ENCODE measurements at places on chromosomes 2 and 18. TPM values are rescaled to one million over a fixed set of nuclear protein-coding genes. Genes with fewer than 3 reads are reported as not detected.

MYCN gene
- total RNA-seq, result not detected

XPO1 gene
- total RNA-seq, result 208 TPM

XDH gene
- total RNA-seq, result not detected

MC4R gene
- not detected for total RNA-seq

ANKRD29 gene
- total RNA-seq, result not detected

Data from activated naive CD8-positive, alpha-beta T cell treated with anti-CD3 and anti-CD28 coated beads, Interleukin-2, amount 10 ng/mL, durations not matched to agents 7 days and 5 days (primary cell).